ENCODE measurements at places on chromosomes 11 and 22. TPM values are rescaled to one million over a fixed set of nuclear protein-coding genes. Genes with fewer than 3 reads are reported as not detected.

DNA sequence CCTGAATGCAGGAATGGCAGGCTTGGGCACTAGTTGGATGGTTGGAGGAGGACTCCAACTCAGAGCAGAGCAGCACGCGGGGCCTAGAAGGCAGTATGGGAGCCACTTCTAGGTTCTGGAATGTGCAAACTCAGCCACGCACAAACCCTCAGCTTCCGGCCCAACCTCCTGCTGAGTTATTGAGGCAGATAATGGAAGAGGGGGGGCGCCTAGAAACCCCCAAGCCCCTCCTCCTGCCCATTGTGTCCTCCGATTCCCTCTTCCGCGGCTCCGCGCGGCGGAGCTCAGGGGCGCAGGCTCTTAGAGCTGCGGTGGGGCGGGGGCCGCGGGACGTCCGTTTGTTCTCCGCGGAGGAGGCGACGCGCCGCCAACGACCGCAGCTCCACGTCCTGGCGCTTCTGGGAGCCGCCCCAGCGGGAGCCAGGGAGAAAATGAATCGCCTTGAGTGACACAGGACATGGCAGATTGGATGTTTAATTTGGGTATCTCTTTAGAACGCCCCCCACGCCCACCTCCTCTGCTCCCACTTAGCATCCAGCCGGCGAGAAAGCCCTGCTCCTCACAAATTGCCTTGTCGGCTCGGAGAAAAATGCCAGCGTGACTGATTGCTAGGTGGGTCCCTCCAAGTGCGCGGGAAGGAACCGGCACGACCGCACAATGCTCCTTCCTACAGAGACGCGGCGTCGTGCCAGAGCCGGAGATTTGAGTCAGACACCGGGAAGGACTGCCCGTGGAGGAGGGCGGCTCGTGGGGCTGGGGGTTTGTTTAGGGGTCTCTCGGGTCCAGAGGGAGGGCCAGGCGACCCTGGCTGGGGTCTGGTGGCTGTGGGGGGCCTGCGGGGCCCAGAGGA is 144.6 kb downstream of the NECTIN1 start:
- H3K27me3 ChIP-seq, result peaks cover 15% of the 10 kb centered on the region
- no peaks in the 10 kb centered on the region for H3K36me3 ChIP-seq
- H3K27ac ChIP-seq, result no peak overlapping the region
- peak overlapping the region; percentile 47 for H3K4me3 ChIP-seq

- H3K27ac ChIP-seq, result no peak overlapping the region
- peaks cover 5% of the 10 kb centered on the region for H3K4me1 ChIP-seq
- H3K27me3 ChIP-seq, result no peaks in the 10 kb centered on the region
- no peak overlapping the region for H3K4me3 ChIP-seq
- no peak for DNase-seq
Measured at GRCh38 chr11:94553938-94554337, 10.2 kb downstream of the FUT4 start.

- H3K27ac ChIP-seq, result no peak overlapping the region
- H3K27me3 ChIP-seq, result no peaks in the 10 kb centered on the region
- DNase-seq, result no peak
- H3K4me3 ChIP-seq, result no peak overlapping the region
- H3K4me1 ChIP-seq, result no peaks in the 10 kb centered on the region
Measured at GRCh38 chr22:48042621-48043395, 1280.4 kb downstream of the TBC1D22A start.

DNA sequence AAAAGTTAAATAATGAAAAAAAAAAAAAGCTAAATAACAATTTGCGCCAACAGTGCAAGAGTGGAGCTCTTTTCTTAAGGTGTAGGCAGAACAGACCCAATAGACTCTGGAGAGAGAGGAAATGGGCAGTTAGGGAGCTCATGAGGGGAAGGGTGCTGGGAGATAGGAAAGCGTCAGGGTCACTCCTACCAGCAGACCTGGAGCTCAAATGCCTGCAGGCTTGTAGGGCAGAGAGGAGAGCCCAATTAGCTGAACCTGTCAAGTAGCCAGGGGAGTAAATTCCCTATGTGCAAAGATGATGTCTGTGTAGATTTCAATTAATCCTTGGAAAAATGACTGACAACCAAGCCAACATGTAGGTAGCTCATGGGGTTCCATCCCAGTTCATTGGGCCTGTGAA is 73.0 kb downstream of the RAB30 start:
- no peaks in the 10 kb centered on the region for H3K27me3 ChIP-seq
- no peak overlapping the region for H3K27ac ChIP-seq
- no peak for DNase-seq
- no peaks in the 10 kb centered on the region for H3K36me3 ChIP-seq
- no peak overlapping the region for H3K4me3 ChIP-seq

DNA sequence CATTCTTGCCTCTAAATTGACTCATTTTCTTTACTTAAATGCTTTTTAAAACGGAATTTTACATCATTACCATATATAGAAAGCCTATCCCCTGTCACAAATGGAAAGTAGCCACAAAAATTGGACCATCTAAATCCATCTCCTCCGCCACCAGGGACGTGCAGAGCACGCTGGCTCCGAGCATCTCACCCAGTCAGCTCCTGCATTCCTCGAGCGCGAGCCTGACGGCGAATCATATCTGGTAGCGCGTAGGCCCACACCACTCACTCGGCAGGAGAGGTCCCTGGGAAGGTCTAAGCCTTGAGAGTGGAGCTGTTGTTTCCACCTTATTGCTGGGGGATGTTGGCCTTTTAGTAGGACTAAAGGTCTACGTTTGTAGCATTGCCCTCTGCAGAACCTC is 152.4 kb downstream of the TRIM29 start:
- no peak overlapping the region for H3K4me3 ChIP-seq
- no peak overlapping the region for H3K27ac ChIP-seq
- H3K4me1 ChIP-seq, result no peaks in the 10 kb centered on the region
- peaks cover 4% of the 10 kb centered on the region for H3K27me3 ChIP-seq
- DNase-seq, result no peak

- H3K4me3 ChIP-seq, result no peak overlapping the region
- H3K27ac ChIP-seq, result no peak overlapping the region
- peaks cover 6% of the 10 kb centered on the region for H3K4me1 ChIP-seq
- DNase-seq, result no peak
- H3K36me3 ChIP-seq, result no peaks in the 10 kb centered on the region
Measured at GRCh38 chr11:10865837-10866270, 8.0 kb upstream of the ZBED5 start.

DNA sequence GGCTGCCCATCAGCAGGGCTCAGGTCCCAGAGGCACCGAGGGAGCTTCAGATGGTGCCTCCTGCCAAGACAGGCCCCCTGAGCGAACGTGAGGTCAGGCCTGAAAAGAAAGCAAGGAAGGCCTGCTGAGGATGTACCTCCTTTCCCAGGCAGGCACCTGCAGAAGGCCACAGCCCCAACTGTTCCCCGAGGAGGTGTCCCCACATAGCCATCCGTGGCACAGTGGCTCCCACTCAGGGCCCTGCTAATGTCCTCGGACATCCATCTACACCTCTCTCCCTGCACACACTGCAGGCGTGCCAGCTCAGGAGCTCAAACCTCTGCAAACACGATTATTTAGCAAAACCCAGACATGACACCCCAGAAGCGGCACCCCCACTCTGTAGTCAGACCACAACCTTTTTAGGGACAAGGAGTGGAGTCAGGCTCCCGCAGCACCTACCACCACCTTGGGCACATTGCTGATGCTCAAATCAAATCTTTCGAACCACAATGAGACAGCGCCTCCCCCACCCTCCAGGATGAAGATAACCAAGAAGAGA is 36.9 kb downstream of the SHANK2 start:
- H3K4me1 ChIP-seq, result no peaks in the 10 kb centered on the region
- no peak overlapping the region for H3K4me3 ChIP-seq
- no peaks in the 10 kb centered on the region for H3K36me3 ChIP-seq
- no peak overlapping the region for H3K27ac ChIP-seq
- DNase-seq, result peak; percentile 36

RASSF10 gene
- total RNA-seq, result 4.8 TPM

DUSP8 gene
- 18.0 TPM for total RNA-seq

CABP7 gene
- not detected for total RNA-seq

MSANTD2 gene
- 13.3 TPM for total RNA-seq

PDGFD gene
- 5.0 TPM for total RNA-seq

DNAJB7 gene
- total RNA-seq, result not detected

TMPRSS4 gene
- 3.0 TPM for total RNA-seq

All from upper lobe of right lung (tissue), 1 donor.